ENCODE measurements at places on chromosomes 4 and X.

GRCh38 chr4:97911236-97911906 lies 231.9 kb downstream of the STPG2 start:
- no peak for DNase-seq

- DNase-seq: no peak
Observed at GRCh38 chr4:83473423-83473822, 11.5 kb downstream of the ABRAXAS1 start.

DNA sequence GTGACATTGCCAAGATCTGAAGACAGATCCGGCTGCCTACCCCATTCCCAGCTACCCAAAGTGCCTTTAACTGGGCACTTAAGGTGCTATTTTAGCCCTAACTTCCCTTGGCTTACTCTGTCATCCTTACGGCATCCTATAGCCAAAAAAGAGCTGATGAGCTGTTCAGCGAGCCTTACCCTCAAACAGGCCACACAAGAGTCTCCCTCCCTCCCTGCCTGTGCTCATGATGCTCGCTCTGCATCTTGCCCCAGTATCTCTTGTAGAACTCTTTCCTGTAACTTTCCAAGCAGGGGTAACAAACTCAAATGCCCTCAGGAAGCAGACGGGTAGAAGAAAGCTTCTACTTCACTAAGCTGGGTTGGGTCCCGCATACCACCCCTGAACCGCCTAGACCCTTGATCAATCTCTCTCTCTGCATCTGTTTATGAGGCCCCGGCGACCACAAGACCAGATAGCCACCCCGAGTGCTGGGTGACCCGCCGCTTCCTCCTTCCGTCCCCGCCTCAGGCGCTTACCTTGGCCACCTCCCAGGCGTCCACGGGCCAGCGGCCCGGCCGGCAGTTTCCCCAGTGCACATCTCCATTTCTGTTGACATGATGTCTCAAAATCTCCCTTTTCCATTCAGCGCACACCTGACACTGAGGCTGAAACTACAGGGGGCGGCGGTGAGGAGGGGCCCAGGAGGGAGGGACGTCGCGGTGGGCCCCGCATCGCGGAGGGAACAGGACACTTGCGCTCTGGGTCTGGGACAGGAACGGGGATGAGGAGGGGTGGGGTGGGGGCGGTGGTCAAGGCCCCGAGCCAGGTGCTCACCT lies 663 bp downstream of the CXorf38 start:
- DNase-seq: peak; percentile 22

DNA sequence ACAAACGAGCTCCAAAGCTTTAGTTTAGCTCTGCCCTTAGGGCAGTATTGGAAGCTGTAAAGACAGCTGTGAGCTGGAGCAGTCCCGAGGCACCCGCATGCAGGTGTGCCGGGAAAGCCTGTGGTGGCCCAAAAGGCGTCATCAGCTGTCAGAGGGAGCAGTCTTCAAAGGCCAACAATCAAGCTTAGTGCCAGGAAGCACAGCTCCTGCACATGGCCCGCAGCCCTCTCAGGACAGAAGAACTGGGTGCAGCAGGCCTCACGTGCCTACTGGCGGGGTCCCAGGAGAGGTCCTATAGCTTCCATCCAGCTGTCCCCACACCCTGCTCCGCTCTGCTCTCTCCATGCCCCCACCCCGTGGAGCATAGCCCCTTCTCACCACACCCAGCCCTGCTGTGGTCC lies 92.2 kb upstream of the TRIM2 start:
- DNase-seq: peak; percentile 42

Data from activated naive CD8-positive, alpha-beta T cell treated with anti-CD3 and anti-CD28 coated beads, Interleukin-2, amount 50 U/mL, for 24 hours (primary cell).